ENCODE measurements at places on chromosomes 2 and 18.

DNA sequence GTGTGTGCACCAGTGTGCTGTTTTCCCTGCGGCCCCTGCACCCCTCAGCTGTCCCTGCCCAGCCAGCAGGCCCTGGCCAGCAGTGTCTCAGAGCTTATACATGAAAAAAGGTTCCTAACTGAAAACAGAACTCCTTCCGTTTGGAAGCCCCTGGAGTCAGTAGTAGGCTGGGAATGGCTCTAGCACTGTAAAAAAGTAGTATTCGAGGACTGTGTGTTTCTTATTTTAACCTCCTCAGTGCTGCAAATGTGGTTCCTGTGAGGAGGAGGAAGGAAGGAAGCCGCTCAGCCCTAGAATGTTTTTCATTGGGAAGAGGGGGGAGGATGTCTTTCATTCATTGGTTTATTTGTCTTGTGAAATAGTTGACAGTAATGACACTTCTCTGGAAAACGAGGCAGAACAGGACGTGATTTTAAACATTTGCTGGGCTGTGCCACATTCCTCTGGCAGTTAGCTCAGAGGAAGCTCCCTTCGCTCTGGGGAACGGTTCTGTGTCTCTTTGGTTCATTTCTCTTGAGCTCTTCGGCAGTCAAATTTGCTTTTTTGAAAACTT lies 103.5 kb downstream of the SPTBN1 start:
- DNase-seq = peak; percentile 38

DNA sequence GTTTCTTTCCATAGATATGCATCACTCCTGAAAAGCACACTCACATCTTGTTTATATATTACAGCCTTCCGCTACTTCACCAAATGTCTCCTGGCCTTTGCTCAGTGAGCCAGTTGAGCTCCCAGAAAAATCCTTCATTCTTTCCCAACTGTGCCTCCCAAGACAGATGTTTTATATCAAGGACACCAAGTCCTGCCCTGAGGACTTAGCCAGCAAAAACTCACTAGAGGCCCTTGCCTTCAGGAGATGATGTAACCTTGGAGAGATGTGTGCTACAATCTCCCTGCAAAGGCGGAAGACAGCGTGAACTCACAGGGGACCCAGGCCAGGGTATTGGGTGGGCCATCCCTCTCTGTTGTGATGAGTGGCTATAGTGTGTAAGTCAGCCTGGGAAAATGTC lies 86.1 kb upstream of the CTAGE1 start:
- DNase-seq = no peak

DNA sequence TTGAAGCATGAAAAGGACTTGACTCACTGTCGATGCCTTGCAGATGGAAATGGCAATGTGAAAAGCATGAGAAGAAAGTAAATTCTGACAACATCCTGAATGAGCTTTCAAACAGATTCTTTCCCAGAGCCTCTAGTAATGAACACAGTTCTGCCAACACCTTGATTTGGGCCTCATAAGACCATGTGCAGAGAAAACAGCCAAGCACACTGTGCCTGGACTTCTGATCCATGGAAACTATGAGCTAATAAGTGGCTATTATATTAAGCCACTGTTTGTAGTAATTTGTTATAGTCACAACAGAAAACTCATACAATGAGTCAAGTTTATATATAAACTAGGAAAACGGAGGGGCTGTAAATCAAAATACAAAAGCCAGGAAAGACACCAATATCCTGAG lies 477.3 kb downstream of the MBD2 start:
- DNase-seq = no peak

DNA sequence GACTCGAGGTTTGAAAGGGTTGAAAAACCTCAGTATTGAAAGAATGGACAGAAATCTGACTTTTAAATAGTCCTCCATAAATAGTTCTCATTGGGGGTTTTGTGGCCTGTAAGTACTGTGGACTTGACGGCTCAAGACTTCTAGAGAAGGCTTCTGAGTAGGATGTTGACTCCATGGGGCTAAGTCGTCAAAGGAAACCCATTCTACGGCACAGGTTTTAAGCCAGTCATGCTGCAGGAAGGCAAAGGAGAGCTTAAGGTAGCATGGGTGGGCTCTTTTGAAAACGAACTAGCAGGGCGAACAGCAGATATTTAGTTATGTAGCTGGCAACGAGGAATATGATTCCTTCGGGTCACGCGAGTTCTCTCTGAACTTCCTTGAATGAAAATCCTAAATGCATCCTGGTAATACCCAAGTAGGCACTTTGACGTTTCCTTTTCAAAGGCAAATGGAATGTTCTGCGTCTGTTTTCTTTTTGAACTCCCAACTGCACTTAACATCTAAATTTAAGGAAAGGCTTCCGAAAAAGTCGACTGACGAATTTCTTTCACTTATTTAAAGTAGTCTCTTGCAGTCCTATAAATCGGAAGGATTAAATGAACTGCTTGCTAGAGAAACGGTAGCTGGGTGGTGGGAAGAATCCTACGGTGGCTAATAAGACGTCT lies 1.1 kb upstream of the NEDD4L start:
- peak; percentile 49 for DNase-seq

DNA sequence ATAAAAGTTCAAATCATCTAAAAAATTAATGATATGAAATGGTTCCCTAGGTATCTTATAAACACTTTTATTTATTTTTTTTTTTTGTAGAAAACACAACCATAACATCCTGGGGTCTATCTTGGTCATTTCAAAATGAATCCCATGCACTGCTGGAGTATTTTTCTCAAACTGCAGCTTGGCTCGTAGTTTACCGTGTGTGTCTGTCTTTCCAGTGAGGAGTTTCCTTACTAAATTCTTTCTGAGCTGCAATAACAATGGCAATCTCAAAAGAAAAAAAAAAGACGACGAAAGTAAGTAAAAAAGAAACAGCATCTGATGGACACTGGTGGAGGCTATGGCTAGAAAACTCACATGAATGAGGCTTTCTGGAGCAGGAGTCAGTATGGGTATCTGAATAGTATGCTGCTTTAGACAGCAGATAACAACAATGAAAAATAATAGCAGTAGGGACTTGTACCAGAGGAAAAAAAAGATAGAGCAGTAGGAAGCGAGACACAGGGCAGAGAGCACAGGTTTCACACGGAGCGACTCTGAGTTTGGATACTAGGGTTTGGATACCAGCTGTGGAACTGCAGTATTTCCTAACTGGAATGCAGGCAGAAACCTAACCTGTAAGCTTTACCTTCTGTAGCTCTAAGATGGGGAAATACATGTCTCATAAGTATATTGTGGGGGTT lies 43.5 kb downstream of the CALCRL start:
- DNase-seq = peak; percentile 36

GRCh38 chr2:54523324-54523959 lies 67.3 kb downstream of the SPTBN1 start:
- no peak for DNase-seq

GRCh38 chr18:74229891-74230290 lies 61.9 kb downstream of the CYB5A start:
- no peak for DNase-seq

DNA sequence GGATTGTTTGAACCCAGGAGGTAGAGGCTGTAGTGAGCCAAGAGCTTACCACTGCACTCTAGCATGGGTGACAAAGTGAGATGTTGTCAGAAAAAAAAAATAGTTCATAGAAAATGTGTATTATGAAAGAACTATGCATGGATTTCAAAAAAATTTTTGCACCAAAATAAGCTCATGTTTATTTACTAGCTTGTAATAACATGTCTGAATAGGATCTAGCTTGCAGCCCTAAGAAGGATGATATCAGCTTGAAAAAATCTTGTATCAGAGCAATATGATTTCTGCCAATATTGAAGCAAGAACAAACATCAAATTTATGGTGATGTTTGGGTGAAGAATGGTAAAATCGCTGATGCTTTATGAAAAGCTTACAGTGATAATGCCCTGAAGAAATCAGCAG lies 97.0 kb upstream of the RFX8 start:
- no peak for DNase-seq

DNA sequence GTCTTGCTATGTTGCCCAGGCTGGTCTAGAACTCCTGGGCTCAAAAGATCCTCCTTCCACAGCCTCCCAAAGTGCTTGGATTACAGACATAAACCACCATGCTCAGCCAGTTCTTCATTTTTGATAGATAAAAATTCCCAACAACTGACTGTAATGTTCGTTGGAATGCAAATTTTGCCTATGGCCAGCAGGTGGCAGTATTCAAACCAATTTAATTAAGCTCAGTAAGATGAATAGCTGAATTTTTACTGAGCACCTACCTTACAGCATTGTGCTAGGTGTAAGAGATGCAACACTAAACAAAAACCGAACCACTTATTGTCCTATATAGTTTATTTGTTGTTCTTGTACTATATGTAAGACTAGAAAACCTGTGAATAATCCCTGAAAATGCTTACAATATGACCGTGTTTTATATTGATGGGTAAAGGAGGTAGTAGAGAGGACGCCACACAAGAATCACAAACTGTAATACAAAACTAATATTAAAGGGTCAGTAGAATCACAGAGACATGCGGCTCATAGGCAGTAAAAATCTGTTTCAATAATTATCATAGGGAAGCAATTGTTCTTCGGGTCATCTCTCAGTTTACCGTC lies 8.2 kb upstream of the TMEM182 start:
- peak; percentile 74 for DNase-seq

DNA sequence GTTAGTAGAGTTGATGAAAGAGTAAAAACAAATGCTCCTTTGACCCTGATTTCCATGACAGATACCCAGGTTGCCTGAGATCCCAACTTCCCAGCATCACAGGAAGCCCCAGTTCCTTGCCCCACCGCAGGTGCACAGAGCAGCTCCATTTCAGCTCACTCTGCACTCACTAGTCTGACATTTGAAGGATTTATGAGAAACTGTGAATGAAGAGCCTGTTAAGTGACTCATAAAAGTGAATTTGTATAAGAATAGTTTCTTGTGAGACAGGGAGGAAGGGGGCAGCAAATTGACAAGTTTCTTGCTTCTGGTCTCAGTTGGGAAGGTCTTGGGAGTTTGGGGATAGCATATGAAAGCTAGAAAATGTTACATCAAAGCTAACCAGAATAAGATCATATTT lies 248.7 kb upstream of the ATP5MC3 start:
- no peak for DNase-seq

DNA sequence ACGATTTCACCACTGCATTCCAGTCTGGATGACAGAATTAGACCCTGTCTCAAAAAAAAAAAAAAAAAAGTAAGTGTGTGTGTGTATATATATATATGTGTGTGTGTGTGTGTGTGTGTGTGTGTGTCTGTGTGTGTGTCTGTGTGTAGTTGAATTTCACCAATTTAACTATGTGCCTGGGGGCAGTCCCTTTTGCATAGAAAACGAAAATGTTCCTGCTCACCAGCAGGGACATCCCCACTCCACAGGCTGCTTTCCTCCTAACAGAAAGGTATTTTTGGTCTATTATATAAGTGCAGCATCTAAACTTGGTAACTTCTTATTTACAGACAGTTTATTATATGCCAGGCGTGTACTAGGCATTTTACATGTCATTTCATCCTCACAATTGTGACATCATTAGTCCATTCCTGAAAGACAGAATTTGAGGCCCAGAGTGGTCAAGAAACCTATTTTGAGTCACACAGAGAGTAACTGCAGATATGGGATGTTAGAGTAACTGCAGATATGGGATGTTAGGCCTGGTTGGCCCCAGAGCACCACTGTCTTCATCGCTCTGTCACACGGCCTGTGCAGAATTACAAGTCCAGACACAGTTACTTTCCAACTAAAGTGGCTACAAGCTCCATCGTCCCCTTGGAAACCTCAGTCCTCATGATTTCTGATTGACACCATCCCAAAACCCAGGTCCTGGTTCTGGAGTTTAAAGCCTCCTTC lies 9.3 kb upstream of the TTL start:
- no peak for DNase-seq

DNA sequence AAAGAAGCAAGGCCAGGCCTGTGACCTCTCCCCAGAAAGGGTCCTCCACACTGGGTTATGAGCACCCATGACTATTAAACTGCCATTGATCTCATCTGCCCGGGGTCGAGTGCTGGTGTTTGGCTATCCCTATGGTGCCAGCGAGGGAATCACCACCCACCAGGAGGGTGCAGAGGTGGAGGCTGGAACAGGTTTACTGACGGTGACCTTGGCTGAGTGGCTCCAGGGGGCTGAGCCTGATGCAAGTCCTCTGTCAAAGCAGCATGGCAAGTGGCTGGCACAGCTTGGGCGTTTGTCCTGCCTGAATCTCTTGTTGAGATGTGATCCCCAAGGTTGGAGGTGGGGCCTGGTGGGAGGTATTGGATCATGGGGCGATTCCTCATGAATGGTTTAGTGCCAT lies 196.4 kb upstream of the HDAC4 start:
- DNase-seq = no peak

- DNase-seq = no peak
These were observed 236.4 kb downstream of the PLCL1 start for GRCh38 chr2:198040835-198041234.

GRCh38 chr2:118055512-118056164 lies 32.6 kb upstream of the INSIG2 start:
- DNase-seq = no peak

- DNase-seq = no peak
These were observed 84.2 kb downstream of the TTC27 start for GRCh38 chr2:32711908-32712501.

DNA sequence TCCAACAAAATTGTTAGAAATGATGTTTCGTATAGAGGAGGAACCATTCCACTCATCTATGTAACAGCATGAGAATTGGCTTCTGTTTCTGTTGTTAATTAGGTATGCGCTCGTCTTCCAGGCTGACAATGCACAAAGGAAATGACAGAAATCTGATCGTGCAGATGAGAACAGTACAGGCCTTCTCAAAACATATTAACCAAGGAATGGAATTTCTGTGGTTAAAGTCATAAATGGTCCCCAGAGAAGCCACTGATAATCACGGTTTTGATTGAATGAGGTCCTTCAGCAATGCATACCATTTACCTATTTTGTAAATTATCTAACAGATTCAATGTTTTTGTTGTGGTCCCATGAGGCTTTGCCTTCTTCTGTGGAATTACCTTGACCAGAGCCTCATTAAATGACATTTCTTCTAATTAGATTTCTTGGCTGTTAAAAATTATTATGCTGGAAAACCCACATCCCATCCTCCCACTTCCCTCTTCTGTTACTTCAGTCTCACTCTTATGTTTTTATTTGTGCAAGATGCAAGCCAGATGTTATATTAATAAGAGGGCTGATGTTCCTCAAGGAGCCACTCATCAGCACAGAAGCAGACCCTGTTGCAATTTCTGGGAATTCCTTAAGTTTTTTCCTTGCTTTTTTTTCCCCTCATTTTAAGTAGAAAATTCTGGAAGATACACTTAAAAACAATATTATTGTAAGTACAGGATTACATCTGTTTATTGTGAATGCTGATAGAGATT lies 395.8 kb downstream of the PID1 start:
- DNase-seq = no peak

DNA sequence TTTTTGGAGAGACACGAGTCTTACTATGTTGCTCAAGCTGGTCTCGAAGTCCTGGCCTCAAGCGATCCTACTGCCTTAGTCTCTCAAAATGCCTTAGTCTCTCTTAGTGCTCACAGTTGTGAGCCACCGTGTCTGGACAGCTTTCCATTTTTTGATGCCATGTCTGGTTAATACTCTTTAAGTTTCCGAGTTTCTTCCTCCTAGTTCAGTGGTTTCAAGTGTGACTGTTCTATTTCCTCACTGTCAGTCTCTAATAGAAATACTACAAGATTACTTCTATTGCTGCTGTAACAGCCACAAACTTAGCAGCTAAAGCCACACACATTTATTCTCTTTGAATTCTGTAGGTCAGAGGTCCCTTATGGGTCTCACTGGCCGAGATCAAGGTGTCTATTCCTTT lies 125.1 kb upstream of the MGAT5 start:
- no peak for DNase-seq

- peak; percentile 52 for DNase-seq
These were observed 185.2 kb downstream of the ALPK2 start for GRCh38 chr18:58443671-58444070.
